NCI-H69 (cell line): ENCODE measurements at places on chromosomes 6 and 20.

- no peak for DNase-seq
These were observed 15.6 kb downstream of the JAG1 start for GRCh38 chr20:10658051-10658823.

GRCh38 chr6:16166871-16167608, 38.2 kb downstream of the MYLIP start:
- no peak for DNase-seq

DNA sequence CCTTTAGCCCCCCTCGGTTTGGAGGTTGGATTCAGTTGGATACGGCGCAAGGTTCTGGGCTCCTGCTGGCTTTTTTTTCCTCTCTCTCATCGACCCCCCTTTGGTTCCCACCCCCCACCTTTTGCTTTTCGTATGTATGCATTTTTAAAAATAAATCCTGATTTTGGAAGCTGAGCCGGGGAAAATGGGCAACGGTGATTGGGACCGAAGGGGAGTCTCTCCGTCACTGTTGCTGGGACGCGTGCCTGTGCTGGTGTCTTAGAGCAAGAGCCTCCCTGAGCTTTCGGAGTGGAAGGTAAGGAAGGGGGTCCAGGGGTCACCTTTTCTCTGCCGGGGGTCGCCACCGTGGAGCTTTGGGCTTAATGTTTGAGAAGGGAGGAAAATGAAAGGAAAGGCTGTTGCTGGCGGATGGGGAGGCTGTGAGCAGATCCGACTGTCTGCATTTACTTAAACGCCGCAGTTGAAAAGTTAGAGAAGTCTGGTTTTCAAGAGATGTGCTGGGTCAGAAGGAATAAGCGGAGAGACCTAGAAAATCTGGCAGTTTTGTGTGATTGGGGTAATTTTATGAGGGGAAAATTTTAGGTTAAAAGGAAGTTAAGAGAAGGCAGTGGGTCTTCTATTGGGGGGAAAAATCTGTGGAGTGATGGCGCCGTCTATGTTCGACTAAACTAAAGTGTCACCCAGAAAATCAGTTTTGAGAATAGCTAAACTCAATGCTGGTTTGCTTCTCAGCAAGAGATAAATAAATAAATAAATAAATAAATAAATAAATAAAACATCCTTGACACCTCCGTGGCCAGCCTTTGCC, 828 bp downstream of the ADGRB3 start:
- DNase-seq = peak; percentile 59

DNA sequence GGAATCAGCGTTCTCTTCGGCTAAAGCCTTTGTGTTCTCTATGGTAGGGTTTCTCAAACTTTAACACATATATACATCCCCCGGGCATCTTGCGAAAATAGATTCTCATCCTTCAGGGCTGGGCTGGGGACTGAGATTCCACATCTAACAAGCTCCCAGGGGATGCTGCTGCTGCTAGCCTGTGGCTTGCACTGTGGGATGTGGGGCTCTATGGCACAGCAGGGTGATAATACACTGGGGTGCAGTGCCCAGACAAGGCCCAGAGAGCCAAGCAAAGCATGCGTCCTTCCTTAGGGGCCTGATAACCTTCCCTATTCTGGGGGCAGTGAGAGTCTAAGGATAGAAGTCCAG, 102.0 kb downstream of the LAMP5 start:
- peak; percentile 11 for DNase-seq

GRCh38 chr20:22729616-22730236, 145.4 kb upstream of the FOXA2 start:
- DNase-seq = peak; percentile 44

DNA sequence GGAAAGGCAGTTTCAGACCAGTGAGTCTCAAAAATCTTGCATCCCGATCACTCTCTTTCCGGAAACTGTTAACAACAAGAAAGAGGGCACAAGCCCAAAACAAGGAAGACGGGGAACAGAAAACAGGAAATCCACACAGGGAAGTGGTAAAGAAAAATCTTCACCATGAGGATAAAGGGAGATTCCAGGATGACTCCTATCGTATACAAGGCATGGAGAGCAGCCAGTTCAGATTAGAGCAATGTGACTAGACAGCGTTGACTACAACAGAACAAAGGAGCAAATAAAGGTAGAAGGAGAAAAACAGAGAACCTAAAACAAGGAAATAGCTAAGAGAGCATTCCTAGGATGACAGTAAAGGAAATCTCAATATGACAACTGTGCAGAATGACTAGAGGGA, 26.5 kb downstream of the VNN1 start:
- DNase-seq = no peak

DNA sequence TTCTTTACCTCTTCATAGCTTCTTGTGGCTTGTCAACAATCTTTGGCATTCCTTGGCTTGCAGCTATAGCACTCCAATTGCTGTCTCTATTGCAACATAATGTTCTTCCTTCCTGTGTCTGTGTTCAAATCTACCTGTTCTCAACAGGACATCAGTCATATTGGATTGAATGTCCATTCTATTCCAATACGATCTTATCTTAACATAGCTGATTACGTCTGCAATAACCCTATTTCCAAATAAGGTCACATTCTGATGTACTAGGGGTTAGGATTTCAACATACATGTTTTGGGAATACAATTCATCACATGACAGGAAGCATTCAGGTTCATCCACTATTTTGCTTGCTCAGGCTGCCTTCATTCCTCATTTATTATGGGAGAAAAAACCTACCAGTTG, 684.4 kb upstream of the CITED2 start:
- no peak for DNase-seq

GRCh38 chr6:64256483-64256882, 620.9 kb downstream of the PHF3 start:
- peak; percentile 93 for DNase-seq
